ENCODE measurements at places on chromosomes 5 and 9.
A peak's percentile ranks its signal among the peaks of the same experiment; 100 is the strongest.

DNA sequence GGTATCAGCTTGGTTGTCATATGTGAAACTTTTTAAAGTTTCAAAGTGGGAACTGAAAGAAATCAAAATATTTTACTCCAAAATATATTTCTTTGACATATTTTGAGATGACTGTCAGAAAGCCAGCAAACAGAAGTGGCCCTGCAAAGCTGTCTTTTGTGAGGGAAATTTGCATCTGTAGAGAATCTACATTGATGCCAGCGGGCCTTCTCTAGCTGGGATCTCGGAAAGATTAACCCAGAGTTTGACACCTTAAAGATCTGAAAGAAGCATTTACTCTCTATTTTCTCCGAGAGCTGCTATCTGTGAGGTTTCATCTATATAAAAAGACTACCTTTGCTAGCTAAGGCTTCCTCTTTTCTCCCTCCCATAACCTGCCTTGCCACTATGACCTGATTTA is 303.6 kb downstream of the FBXL17 start:
- no peak for DNase-seq

GRCh38 chr9:89878687-89879086 is 273.9 kb downstream of the GADD45G start:
- DNase-seq = no peak

DNA sequence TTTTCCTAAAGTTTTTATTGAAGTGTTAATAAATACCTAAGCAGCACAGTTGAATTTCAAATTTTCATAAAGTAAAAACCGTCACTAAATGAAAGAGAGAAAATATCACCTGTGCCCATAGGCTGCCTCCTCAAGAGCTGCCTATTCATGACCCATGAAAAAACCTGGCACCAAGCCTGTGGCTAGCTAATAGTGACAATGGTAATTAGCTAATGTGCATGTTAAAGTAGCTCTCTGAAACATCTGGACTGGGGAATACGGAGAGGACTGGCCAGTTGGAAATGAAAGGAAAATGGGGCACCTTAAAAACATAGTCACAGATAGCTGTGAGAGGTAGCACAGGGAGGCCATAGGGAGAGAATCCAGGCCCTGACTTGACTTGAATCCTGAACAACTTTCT is 5.4 kb upstream of the GNE start:
- DNase-seq = no peak

DNA sequence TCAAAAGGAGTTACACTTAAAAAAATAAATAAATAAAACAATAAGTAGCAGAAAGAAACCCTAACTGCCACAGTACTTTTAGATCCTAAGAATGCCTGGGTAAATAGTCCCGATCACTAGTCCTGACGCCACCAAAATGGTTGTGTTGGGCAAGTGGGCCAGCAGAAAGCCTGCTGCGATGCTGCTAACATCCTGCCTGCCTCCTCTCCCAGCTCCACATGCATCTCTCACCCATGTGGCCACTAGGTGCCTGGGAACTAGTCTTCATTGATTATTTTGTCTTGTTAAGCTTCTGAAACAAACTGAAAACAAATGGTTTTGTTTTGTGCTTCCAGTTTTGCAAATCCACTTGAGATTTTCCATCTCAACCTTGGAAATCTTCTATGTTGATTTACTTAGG is 54.4 kb upstream of the TRAF1 start:
- no peak for DNase-seq

DNA sequence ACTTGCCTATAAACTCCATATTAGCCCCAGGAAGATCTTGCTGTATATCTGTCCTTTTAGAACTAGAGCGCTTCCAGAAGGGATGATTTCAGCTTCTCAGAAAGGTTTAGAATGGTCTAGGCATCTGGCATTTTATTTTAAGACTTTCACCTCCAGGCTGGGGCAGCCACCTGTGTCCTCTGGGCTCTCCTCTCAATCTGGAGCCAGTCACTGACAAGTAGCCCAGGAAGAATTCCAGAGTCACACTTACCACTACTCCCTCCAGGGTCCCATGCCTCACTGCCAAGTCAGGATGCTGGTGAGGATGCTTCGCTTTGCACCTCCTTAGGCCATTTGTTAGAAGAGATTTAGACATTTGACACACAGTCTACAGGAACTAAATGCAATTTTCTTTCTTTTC is 20.8 kb downstream of the B4GALT1 start:
- no peak for DNase-seq

- peak; percentile 9 for DNase-seq
Measured at GRCh38 chr5:133423618-133424282, 188.6 kb downstream of the FSTL4 start.

GRCh38 chr5:14929293-14930065 is 57.9 kb upstream of the ANKH start:
- DNase-seq = no peak

DNA sequence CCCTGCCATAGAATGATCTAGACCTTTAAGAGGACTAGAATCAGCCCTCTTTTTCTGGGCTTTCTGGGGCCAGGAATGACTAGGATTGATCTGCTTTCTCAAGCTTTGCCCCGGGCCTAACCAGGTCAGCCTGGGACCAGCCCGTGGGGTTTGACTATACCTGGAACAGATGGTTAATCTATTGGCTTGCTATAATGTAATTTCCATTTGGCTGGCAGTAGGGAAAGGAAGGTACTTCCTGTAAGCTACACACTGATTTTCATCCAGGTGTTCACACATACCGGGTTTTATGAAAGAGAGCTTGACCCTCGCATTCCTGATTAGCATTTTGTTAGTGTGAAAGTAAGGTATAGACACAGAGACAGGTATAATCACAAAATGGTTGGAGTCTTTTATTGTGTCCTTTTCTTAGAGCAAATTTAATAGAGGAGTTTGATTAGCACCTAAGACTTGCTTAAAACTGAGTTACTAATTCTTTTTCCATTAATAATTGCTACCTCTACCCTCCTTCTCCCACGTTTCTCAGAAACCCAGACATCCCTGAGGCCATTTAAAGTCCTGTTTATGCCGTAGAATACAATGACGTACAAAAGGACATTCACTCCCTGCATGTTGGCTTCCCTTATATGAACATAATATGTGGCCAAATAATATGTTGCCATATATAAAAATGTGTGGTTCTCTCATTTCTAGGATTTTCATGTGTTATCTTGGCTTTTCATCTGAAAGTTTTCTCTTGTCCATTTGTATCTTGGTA is 17.3 kb downstream of the LNPEP start:
- DNase-seq = no peak

- DNase-seq = no peak
Measured at GRCh38 chr5:143191720-143192119, 211.8 kb downstream of the NR3C1 start.

- no peak for DNase-seq
Measured at GRCh38 chr5:124330595-124331220, 415.7 kb downstream of the ZNF608 start.

DNA sequence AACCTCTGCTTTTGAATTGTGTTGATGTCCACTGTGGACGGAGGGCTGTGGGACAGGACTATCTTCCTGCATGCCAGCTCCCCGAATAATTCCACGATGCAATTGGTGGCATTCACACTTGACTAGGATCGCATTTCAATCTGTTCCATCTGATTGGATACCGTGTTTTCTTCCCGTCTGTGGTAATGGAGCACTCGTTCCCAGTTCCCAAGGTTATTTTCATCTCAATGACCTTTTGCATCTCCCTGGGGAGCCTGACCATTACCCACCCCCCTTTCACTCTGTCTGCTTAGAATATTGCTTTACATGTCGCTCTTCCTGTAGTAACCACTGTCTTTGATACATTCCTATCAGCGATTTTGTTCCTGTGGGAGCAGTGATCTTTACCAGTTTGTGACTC is 402.2 kb upstream of the WWC1 start:
- no peak for DNase-seq

- no peak for DNase-seq
Measured at GRCh38 chr9:113579283-113580040, 115.9 kb downstream of the RGS3 start.

DNA sequence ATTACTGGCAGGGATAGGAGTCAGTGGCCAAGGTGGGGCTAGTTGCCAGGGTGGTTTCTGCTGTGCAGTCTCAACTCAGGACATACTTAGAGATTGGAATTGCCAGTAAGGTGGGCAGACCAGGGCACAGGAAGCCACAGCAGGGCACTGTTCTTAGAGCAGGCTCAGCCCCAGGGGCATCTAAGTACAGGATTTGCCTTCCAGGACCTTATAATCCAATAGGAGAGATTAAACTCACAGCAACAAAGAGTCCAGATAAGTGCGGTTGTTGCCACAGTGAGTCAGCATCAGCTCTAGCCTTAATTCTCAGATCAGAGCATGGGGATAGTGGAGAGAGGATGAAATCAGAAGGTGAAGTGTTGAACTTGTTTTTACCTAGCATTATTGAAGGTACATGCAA is 265.8 kb upstream of the TRPC7 start:
- no peak for DNase-seq

DNA sequence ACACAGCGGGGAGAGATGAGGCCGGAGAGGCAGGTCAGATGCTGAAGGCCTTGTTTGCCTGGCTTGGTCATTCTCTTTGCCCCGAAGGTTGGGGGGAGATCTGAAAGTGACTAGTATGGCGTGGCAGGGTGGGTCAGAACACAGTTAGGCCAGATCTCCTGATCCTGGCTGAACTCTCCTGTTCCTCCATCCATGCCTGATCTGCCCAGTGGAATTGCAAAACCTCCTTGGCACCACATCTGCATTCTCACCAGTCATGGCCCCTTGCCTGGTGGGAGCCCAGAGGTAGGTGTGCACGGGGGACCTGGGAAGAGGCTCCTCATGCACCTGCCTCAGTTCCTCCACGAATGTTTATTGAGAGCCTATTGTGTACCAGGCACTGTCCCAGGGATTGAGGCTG is 23.2 kb downstream of the TEX53 start:
- no peak for DNase-seq

GRCh38 chr5:138752341-138752950 is 779 bp upstream of the CTNNA1 start:
- peak; percentile 5 for DNase-seq
